ENCODE measurements at places on chromosomes 6 and 20. TPM values are rescaled to one million over a fixed set of nuclear protein-coding genes. Genes with fewer than 3 reads are reported as not detected.

DNA sequence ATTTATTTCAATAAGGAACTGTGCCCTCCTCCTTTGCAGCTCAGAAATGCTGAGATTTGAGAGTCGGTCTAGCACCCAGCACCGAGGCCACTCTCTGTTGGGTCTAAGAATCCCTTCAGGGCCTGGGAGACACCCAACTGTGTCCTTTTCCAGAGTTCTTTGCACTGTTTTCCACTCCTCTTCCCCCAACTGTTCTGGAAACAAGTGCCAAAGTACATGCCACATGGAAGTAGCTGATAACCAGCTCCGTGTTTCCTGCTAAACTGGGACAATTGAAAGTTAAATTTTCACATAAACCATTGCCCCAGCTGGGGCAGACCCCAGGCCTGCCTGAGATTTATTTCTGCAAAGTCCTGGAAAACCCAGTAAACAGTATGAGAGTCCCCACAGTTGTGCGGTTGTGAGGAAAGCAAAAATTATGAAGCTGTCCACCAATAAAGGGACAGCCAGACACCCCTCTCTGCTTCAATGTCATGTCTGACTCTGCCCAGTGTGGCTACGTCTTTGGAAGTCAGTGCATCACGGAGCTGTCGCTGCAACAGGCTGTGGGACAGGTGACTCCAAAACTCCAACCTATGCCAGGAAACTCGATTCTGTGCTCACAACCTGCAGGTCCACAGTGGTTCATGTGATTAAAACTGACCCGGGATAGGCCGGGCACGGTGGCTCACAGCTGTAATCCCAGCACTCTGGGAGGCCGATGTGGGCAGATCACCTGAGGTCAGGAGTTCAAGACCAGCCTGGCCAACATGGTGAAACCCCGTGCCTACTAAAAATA lies 178.0 kb upstream of the AFDN start:
- no peak for DNase-seq

GRCh38 chr6:111427341-111428116 lies 55.5 kb downstream of the REV3L start:
- peak; percentile 7 for DNase-seq

- no peak for DNase-seq
Measured at GRCh38 chr6:84825461-84825860, 61.1 kb upstream of the TBX18 start.

GRCh38 chr6:147509891-147510290 lies 1.4 kb downstream of the SAMD5 start:
- DNase-seq, result no peak

DNA sequence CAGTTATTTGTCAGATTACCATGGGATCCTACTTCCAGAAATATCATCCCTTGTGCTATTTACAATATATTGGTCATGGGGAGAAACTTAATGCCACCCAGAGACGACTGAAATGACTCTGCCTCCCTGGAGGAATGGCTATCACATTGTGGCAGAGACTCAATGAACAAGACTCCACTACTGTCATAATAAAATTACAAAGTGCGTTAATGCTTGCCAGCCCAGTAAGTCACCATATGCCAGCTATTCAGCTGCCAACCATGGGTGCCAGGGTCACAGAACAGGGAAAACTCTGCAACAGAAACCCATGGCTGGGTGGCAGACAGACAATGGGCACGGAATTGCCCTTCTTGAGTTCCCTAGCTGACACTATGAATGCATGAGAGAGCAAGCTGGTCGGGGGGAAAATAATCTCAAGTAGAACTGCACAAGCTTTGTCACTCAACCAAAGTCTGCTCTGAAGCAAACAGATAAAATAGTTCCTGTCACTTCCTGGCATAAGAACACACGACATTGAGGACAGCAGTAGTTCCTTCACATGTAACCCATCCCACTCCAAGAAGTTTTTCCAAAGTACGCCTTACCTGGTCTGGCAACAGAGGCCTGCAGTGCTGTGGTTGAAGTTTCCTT lies 32.1 kb downstream of the TP53INP2 start:
- DNase-seq, result no peak

GRCh38 chr6:26170951-26171841 lies 84.0 kb downstream of the HFE start:
- peak; percentile 36 for DNase-seq

- peak; percentile 33 for DNase-seq
Measured at GRCh38 chr6:37502703-37503291, 3.1 kb upstream of the CCDC167 start.

DNA sequence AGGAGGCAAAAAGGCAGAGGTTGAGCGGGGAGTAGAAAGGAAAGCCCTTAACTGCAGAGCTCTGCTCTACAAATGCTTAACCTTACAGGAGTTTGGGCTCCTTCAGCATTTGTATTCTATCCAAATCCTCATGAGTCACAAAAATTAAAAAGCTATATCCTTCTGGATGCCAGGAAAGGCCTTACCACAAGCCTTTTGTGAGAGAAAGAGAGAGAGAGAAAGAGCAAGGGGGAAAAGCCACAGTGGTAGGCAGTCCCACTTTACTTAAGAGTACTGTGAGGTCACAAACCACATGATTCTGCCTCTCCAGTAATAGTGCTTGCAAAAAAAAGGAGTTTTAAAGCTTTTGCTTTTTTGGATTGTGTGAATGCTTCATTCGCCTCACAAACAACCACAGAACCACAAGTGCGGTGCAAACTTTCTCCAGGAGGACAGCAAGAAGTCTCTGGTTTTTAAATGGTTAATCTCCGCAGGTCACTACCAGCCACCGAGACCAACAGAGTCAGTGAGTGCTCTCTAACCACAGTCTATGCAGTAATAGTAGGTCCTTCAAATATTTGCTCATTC lies at the start of gene RUNX2:
RUNX2 (plus strand) TSS at position 375 of the 567 bp plus-strand sequence. CDS start 397 bp downstream, outside the sequence.
- DNase-seq, result no peak

DNA sequence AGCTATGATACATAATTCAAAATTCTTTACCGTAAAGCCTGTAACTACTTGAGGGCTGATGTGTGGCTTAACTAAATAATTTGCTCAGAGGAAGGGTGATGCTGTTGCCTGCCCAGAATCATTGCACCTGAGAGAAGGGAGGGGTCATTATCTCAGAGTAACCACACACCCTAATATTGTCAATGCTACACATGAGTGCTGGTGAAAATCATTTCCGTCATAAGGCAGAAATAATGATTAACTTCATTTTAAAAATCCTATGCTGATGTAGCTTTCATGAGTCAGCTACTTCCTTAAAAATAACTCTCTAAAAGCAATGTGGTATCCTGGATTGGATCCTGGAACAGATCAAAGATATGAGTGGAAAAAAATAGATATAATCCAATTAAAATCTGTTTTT lies 146.4 kb upstream of the FAM83B start:
- DNase-seq, result no peak

DNA sequence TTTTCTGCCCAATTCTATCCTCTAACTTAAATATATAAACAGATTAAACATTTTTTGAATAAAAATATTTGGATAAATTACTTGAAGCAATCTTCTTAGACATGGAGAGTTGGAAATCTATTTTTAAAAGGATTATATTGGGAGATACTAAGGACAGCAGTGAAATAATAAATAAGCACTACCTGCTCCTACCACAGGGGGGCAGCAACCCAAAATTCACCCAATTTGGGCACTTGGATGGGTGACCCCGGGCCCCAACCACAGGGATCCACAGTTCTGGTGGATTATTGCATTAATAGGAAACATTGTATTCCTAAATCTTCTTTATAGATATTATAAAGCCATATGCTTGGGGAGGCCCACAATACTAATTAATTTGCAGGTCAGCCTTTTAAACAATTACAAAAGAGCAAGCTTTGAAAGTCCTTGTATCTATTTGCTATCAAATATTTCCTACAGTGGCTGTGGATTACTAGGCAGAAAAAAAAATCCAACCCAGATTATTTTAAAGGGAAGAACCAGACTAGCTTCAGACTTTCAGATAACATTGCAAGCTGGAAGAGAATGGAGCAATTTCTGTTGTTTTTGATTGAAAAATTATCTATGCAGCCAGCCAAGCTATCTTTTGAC lies 66.4 kb upstream of the PDE10A start:
- peak; percentile 34 for DNase-seq

DNA sequence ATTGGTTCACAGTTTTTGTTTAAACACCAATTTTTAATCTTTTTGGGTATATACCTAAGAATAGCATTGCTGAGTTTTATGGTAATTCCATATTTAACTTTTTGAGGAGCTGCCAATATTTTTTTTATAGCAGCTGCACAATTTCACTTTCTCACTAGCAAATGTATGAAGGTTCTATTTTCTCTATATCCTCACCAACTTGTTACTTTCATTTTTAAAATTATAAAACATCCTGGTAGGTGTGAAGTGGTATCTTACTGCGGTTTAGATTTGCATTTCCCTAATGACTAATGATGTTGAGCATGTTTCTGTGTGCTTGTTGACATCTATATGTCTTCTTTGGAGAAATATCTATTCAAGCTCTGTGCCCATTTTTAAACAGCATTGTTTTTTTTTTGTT lies 452.1 kb downstream of the GRIK2 start:
- no peak for DNase-seq

PTGIS gene
- not detected for total RNA-seq

C6orf15 gene
- total RNA-seq, result not detected

FOXF2 gene
- not detected for total RNA-seq

VSTM2L gene
- total RNA-seq, result 0.17 TPM

RAET1E gene
- total RNA-seq, result not detected

AFDN gene
- 68.8 TPM for total RNA-seq

CD40 gene
- 71.6 TPM for total RNA-seq

Data from OCI-LY7 (cell line).